ENCODE measurements at places on chromosomes 6 and 20.

GRCh38 chr20:31562241-31562640 is 42.8 kb upstream of the ID1 start:
- DNase-seq, result no peak

GRCh38 chr6:110013386-110013785 is 35.3 kb downstream of the GPR6 start:
- no peak for DNase-seq

DNA sequence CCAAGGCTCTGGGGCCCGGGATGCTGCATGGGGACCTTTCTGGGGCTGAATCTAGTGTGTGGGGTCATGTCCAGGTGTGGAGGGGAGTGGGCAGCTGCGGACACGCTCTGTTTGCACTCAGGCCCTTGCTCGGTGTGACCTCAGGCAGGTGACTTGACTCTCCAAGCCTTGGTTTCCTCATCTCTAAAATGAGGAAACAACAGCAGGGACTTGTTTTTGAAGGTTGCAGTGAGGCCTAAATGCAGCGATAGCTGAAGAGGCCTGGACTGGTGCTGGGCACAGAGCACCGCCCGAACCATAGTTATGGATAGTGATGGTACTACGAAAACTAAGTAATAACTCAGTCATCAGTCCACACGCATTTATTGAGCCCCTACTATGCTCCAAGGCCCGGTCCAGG is 91.8 kb downstream of the NOL4L start:
- DNase-seq, result no peak

GRCh38 chr6:168609026-168609685 is 168.2 kb downstream of the SMOC2 start:
- DNase-seq, result no peak

- no peak for DNase-seq
Observed at GRCh38 chr6:21633511-21634109, 40.1 kb downstream of the SOX4 start.

DNA sequence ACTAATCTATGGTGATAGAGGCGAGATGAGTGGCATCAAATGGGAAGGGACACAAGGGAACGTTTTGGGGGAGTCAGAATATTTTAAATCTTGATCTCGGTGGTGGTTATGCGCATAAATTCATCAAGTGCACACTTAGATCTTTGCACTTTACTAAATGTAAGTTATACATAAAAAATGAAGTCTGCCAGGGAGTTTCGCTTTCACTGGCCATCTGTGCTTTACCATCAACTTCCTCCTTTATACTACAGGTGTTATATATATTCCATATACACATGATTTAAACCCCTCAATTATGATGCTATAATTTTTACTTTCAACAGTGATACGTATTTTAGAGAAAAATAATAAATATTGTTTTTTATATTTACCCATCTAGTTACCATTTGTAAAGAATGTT is 97.6 kb upstream of the AKIRIN2 start:
- no peak for DNase-seq

- DNase-seq, result no peak
Observed at GRCh38 chr6:165692106-165692653, 29.1 kb upstream of the PDE10A start.

GRCh38 chr20:56194042-56194441 is 54.5 kb upstream of the MC3R start:
- no peak for DNase-seq

- DNase-seq, result no peak
Observed at GRCh38 chr20:23186808-23187207, 100.7 kb upstream of the CD93 start.

GRCh38 chr20:32632461-32633354 is 41.0 kb downstream of the C20orf203 start:
- DNase-seq, result no peak

DNA sequence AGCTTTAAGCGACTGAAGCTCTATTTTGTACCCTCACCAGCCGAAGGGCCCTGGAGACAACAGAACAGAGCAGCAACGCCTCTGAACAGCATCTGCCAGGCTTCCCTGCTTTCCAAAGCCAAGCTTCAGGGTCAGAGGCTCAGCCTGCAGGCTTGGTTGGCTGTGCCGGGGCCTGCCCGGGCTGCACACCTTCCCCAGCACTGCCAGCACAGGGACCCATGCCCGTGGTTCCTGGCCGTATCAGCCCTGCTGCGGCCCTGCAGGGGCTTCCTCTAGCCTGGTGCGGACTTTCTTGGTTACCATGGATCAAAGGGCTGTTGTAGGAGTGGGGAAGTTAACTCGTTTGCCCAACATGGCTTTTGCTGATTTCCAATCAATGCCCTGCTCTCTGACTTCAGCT is 741.4 kb upstream of the CHD6 start:
- DNase-seq, result no peak

- peak; percentile 55 for DNase-seq
Observed at GRCh38 chr6:168968228-168968627, 285.4 kb downstream of the THBS2 start.

DNA sequence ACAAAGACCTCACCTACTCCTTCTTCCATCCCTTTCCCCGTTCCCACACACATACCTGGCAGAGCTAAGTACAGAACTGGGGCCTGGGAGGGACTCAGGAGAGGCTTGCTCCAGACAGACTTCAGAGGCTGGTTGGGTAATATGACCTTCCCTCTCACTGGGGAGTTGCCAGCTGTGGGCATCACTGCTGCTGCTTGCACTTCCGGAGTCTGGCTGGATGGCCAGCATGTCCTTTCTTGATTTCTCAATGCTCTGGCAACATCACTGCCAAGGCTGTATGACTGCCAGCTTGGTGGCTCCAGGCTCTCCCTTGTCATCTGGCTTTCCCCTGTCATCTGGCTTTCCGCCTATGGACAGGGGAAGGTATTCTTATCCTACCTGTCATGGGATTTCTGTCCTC is 47.8 kb downstream of the CDH22 start:
- no peak for DNase-seq

DNA sequence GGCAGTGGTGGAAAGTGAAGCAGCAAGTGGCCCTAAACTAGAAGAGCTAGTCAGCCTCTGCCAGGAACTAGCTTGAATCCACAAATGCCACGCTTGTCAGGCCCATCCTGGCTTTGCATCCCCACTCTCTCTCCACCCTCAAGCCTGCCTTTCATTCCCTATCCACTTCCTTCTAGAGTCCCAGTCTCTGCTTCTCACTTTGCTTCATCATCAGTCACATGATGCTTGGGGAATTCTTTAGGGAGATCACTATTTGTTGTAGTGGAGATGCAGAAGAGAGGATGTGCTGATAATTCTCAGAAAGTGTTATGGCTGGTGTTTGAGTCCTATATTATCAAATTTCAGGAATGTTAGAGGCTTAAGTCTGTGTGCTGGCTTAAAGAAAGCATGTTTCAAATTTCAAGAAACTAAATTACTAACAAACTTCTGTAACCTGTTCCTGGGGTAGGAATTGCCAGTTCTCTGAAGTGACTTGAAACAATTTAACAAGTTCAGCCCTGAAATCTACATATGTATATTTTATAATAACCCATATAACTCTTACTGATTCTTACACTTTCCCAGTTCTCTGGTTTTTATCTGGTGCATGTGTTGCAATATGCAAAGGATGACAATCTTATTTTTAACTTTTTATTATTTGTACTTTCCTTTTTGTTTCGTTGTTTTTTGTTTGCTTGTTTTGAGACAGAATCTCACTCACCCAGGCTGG is 7.5 kb downstream of the TRIM39 start:
- no peak for DNase-seq

GRCh38 chr6:165478581-165478980 is 169.2 kb upstream of the C6orf118 start:
- no peak for DNase-seq

DNA sequence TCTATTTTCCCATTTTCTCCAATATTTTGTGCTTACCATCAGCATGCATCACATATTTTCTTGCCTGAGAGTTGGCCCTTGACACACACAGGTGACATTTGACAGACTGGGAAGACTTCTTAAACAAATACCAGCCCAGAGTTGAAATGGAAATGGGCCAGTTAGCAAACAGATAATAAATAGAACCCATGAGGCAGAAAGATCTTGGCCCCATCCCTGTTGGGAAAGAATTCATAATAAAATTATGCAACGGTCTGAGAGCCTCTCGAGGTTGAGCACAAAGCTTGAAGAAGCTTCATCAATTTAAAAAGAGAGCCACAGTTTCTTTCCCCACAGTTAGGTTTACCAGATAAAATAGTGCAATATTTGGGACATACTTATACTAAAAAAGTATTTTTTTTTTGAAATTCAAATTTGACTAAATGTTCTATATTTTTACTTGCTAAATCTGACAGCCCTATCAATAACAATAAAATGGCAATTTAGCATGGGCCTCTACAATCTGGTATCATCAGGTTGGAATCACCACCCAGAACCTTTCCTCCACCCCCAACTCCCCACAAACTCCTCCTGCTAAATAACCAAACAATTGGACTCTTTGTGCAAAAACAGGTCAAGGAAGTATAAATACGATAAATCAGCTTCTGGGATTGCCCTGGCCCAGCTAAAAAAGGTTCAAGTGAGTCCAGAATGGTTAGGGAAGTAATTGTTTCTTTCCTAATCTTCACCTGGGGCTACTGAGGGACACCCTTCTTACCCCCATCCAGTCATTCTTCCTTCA is 129.8 kb downstream of the CD164 start:
- no peak for DNase-seq

DNA sequence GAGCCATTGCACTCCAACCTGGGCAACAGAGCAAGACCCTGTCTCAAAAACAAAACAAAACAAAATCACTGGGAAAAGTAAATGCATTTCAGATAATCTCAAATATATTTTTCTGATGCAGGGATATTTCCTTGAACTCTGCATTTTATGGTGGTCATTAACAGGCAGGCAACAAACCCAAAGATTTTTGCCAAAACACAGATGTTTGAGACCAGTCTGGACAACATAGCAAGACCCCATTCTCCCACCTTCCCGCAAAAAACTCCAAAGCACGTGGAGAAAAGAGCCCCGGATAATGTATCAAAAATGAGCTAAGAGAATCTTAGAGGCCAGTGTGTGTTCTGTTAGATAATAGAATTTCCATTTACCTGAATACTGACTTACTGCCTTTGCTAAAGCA is 44.3 kb downstream of the SLC9A8 start:
- DNase-seq, result no peak

DNA sequence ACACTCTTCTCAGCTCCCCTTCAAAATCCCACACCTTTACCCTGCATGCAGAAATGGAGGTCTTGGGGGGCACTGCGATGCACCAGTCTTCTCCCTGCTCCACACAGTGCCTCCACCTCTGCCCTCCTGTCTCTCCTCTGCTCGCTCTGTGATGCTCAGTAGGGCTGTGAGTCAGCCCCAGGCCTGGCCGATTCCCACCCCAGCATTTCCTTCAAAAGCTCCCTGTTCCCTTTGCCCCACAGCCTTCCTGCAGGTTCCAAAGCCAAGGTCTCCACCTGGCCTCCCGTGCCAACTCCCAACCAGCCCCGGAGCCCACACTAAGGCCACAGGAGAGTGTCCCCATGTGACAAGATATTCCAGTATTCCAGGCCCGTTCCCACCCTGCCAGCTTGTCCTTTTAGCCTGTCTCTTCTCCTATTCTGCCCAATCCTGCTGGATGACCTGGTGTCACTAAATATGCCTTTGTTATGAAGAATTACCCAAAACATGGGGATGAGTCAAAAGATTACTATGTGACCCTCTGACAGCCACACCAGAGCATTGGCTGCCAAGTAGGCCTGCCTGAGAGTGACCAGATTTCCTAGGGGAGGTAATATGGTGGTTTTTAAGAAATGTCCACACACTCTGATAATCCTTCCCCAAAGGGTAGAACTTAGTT is 118.9 kb upstream of the NXT1 start:
- no peak for DNase-seq

GRCh38 chr6:41546475-41546865 is 289 bp downstream of the FOXP4 start:
- no peak for DNase-seq

DNA sequence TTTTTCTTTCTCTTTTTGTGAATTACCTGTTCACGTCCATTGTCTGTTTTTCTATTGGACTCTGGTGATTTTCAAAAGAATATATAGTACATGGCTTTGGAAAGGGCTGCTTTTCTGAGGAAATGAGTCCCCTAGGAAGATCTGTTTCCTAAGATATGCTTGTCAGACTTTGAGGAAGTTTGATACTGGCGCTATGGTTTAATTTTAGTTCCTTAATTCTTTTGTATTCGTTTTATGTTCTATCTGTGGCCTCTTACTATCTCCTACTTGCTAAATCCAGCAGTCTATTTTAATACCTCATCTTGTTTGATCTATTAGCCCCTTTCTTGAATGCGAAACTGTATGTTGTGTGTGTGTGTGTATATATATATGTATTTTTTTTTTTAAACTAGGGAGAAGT is 101.9 kb downstream of the LIN28B start:
- no peak for DNase-seq

DNA sequence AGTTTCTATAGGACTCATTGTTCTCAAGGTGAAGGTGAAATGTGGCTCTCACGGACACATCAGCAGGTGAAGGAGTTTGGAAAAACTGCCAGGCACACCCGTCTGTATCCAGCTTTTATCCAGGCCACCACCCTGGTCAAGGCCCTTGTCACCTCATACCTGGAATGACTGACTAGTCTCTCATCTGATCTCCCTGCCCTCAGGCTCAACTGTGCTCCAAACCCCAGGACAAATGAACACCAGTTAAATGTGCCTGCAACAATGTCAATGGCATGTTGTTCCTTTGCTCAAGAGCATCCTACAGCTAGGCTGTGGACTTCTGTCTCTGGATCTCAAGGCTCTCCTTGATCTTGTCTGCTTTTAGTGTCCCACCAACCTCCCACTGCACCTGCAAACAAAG is 47.6 kb upstream of the DSP start:
- DNase-seq, result no peak

- no peak for DNase-seq
Observed at GRCh38 chr20:4972506-4973251, 28.6 kb downstream of the SLC23A2 start.

DNA sequence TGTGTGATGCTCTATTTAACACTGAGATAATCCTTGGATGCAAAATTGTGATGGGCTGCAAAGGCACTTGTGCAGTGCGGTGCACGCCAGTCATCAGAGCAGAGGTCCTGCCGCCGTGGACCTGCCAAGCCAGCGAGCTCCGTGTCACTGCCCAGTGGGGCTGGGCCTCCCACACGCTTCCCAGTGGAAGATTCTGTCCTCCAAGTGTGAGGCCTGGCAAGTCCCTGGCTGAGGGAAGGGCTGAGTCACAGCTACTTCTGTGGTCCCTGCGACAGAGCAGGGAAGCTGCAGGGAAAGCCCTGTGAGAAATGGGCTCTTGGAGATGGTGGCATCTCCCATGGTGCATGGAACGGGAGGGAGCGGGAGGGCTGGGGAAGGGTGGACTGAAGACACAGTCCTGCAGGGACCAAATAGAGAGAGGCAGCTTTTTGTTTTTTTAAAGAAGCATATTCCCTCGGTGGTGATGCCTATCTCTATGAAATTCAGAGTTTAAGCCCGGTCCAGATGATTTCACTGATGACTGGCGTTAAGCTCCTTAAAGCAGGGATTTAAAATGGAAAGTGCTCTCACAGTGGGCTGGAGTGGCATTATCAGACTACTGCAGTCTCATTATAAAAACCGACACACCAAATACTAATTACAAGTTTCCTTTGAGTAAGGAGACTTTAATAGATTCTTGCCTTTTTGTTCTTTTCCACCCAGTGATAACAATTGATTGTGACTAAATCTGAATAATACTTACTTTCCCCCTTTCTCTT is 413.7 kb downstream of the QKI start:
- no peak for DNase-seq

- DNase-seq, result no peak
Observed at GRCh38 chr6:52124126-52125121, 37.0 kb upstream of the PKHD1 start.

- DNase-seq, result no peak
Observed at GRCh38 chr6:129555206-129555832, 154.7 kb downstream of the ARHGAP18 start.
